ENCODE measurements at places on chromosomes 16 and 17.

GRCh38 chr16:86975445-86975844 is 341.7 kb downstream of the C16orf95 start:
- no peak for DNase-seq

DNA sequence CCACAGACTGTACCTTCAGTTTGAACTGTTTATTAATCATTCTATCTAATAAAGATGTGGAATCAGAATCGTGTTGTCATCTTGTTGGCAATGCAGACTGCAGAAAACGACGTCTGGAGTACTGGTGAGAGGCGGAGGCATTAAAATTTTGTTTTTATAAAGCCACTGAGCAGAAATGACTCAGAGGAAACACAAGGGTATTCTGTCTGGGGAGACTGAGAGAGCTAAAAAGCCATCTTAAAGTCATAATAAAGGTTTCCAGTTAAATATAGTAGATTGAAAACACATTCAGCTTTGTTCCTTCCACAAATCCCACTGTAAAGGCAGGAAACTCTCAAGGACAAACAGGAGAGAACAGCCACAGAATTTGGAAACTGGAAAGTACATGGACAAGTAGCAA is 74.2 kb downstream of the CPPED1 start:
- DNase-seq: no peak

DNA sequence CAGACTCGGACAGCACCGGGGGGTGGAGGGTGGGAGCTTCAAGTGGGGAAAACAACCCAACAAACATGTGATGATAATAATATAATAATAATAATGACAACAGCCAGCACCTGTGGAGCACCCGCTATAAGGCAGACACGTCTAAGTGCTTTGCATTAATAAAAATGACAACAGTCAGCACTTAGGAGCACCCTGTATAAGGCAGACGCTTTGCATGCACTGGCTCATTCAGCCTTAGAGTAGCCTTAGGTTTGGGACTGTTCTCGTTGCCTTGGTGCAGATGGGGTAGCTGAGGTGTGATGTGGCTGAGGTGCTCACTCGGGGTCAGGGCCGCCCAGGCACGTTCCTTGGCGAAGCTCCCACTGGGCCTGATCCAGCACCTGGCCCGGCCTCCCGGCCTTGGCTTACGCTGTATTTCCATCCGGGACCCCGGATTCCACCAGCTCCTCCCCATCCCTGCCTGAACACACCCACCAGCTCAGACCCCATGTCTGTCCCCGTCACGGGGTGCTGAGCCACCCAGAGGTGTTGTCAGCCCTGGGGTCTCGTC is 144.0 kb upstream of the CIBAR2 start:
- no peak for DNase-seq

DNA sequence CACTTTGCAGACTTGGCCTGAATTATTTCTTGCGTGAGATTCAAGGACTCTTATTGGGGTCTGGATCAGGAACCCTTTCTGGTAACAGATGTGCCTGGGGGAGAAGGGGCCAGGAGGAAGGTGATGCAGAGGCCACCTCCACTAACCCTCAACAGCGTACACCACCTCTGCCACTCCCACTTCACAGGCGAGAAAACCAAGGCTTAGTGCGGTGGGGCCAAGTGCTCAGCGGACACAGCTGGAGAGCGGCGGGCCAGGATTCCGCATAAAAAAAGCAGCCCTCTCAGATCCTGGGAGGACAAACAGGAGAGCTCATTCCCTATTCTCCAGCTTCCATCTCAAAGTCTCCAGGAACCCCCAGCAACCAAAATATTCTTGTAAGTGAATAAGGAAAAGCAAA is 51.4 kb downstream of the SLC7A5 start:
- DNase-seq: no peak

GRCh38 chr16:20084624-20085226 is 11.0 kb upstream of the GPR139 start:
- DNase-seq: no peak

DNA sequence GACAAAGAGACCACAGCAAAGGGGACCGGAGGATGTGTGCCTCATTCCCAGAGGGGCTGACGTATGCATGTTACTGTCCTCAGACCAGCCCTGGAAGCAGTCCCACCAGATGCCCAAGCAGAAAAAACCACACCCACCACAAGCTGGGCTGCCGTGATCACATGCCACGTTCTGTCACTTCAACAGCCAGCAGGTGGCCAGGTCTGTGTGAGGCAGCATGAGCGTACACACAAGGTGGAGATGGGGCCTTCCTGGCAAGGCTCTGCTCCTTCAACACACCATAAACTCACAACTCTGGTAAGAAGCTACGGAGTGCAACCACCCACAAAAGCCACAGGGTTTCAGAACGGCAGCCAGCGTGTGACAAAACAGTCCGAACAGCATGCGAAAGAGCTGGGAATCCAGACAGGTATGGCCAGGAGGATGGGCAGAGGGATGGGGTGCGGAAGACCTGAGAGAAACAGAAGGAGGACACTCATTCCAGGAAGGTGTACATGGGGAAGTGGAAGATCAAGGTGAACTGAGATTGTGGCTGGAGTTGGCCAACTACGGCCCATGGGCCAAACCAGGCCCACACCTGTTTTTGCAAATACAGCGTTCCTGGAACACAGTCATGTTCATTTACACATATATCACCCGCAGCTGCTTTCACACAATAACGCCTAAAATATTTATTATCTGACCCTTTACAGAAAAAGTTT is 27.9 kb downstream of the MBTPS1 start:
- peak; percentile 67 for DNase-seq
